Activated CD4-positive, CD25-positive, alpha-beta regulatory T cell treated with anti-CD3 and anti-CD28 coated beads, Interleukin-2, amount 50 U/mL, for 72 hours (primary cell): ENCODE measurements at places on chromosomes 12 and 14.

- DNase-seq, result no peak
These were observed 175.7 kb upstream of the GSC start for GRCh38 chr14:94945615-94946014.

DNA sequence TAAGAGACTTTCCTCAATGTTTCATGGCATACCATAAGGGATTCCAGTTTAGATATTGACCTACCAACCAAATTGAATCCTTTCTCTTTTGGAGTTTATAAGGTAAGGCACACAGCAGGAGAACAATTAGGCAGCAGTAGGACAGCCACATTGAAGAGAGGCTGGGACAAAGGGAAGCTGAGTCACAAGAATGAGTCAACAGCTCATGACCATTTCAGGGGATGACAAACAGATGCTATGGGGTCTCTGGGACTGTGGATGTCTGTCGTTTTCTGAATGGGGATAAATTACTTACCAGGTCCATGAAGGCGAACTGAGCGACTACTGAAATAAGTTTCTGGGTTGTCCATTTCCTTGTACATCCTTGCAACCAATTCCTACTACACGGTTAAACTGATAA lies 48.6 kb upstream of the E2F7 start:
- no peak for DNase-seq

GRCh38 chr14:48738186-48738925 lies 847.8 kb downstream of the RPS29 start:
- DNase-seq, result no peak

GRCh38 chr12:132629330-132629729 lies 10.8 kb downstream of the P2RX2 start:
- no peak for DNase-seq
